ENCODE measurements at places on chromosomes 4 and X.

GRCh38 chr4:80463509-80463908 lies 128.0 kb downstream of the CFAP299 start:
- DNase-seq: no peak

DNA sequence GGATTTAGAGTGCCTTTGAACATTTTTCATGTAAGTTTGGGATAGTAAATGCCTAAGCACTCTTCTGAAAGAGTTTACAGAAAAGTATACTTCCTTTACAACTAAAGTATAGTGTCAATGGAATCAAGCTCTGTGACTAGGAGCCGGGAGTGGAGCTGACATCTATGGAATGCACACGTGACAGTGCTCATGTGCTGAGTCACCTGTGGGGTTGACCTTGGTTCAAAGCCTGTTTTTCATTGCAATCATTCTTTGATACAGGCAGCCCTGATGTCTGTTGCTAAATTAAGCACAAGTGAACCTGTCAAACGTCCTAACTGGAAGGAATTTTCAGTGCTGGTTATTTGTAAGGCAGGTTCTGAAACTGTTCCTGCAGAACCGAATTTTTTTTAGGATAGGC lies 82.5 kb downstream of the GPAT3 start:
- no peak for DNase-seq

DNA sequence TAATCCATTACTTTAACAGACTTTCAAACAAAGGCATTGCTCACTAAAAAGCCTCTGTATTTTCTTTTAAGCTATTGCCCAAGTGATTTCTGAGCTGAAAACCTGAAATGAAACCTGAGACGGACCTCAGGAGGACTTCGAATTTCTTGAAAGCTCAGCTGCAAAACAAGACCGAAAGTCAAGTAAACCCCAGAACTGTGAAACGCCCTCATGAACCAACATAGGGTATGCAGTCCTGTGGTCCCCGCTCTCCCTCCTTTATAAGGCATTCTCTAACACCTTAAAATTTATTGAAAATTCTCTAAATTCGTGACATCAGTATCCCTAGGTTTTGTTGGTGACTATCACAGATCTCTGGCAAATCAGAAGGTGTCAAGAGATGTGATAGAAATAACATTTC lies 91.8 kb downstream of the SHISA3 start:
- no peak for DNase-seq

DNA sequence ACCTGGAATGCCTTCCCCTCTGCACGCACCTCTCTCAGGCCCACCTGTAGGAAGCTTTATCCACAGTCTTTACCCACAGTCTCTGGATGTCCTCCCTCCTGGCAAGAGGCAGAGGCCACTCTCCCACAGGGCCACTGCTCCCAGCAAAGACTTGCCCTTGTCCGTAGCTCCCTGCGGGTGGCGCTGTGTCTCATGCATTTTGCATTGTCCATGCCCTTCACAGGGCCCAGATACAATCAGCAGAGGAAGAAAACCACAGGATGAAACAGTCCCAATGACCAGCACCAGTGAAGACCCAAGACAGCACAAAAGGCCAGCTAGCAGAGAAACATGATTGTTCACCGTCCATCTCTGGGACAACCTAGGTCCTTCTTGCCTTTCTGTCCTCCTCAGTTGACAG lies 2.1 kb upstream of the NSG1 start:
- peak; percentile 38 for DNase-seq

- peak; percentile 66 for DNase-seq
Measured at GRCh38 chr4:183443655-183444213, 702 bp upstream of the CDKN2AIP start.

DNA sequence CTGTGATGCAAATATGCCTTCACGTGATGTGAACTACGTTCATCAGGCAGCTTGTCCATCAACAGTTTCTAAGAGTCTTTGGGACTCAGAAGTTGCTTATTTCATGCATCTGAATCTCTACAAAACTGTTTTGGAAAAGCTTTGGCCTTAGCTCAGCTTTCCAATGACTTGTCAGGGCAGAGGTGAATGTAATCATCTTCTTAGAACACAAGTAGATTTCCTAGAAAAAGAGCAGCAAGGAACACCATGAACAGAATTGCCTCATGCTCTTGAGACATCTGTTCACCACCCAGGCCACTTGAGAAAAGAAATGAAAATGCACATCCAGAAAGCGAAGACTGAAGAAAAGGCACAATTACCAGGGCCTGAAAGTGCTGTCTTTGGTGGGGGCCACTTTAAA lies 105.8 kb upstream of the PDHA1 start:
- DNase-seq: no peak

DNA sequence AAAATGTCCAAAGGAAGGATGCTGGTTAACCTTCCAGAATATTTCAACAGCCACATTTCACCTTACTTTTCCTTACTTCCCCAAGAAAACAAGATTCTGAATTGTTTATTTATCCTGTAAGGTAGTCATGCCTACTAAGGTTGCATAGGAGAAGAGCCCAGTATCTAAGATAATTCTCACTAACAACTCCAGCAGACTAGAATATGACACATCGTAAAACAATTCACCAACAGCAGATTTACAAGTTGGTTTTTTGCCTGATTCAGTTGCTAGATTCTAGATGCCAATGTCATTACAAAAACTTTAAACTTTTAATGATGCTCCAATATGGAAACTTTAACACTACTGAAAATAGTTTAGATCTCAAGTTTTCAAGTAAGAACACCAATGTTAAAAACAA lies 176.4 kb downstream of the IL13RA2 start:
- DNase-seq: no peak

DNA sequence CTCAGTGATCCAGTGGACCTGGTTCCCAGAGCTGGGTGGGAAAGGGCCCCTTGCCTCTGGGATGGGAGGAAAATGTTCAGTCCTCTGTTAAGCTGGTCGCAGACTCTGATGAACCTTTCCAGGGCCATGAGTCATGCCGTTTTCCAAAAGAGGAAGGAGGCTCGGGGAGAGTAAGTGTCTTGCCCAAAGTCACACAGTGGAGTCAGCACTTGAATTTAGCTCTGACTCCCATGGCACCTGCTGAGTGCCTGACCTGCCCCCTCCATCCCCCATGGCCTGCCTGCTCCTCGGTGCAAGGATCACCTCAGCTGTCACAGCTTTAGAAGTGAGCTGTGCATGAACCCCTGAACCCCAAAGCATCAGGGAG lies 14.0 kb upstream of the KIAA0232 start:
- DNase-seq: no peak

DNA sequence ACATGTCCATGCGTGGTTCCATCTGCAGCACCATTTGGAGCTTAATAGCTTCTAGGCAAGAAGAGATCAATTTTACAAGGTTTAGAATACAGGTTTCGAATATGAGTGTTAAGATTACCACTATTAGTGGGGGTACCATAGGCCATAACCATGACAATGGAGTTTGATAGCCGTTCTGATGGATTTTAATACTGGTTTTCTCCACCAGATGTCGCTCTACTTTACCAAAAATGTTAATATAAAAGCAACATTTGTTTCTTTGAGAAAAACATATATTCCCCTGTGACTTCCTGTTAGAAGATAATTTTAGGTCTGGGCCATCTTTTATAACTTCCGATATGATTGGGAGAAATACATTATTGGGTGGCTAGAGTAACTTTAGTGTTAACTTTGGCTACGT lies 499.7 kb upstream of the POU3F4 start:
- DNase-seq: peak; percentile 5

- no peak for DNase-seq
Measured at GRCh38 chr4:87498446-87498900, 30.7 kb downstream of the SPARCL1 start.

DNA sequence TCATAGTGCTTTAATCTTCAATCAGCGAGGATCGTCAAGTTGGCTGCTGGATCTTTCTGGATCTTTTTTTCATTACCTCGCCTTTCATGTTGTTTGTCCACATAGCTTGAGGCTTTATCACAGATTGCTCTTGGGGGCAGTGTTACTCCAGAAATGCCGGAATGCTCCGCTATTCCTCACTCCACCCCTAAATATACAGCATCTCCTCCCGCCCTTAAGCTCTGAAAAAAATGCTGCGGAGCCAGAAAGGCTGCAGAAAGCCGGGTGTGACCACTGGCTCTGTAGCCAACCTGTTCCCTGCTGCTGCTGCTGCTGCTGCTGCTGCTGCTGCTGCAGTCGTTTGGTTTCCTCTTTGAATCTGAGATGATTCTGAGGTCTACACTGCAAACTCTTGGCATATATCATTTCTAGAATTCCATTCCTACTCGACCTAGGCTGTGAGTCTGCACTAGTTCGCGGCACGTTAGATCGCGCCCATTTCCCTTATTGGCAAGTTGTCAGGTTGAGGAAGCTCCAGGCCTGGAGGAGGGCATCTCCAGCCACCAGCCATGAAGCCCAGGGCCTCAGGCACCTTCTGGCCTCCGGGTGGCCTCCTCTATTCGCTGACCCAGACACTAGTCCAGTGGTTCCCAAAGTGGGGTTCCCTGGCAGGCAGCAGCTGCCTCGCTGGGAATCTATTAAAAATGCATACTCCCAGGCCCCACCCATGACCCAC lies 34.2 kb downstream of the WDR13 start:
- peak; percentile 94 for DNase-seq

GRCh38 chr4:185955826-185956543 lies 113.0 kb upstream of the TLR3 start:
- DNase-seq: no peak

- no peak for DNase-seq
Measured at GRCh38 chrX:8813036-8813435, 11.9 kb upstream of the FAM9A start.

- DNase-seq: peak; percentile 76
Measured at GRCh38 chr4:7803992-7804755, 135.5 kb downstream of the AFAP1 start.

GRCh38 chr4:38091636-38092035 lies 131.4 kb downstream of the PTTG2 start:
- no peak for DNase-seq

- no peak for DNase-seq
Measured at GRCh38 chr4:166202991-166203390, 330.0 kb downstream of the TLL1 start.

GRCh38 chr4:54566608-54567007 lies 91.1 kb upstream of the KIT start:
- no peak for DNase-seq

DNA sequence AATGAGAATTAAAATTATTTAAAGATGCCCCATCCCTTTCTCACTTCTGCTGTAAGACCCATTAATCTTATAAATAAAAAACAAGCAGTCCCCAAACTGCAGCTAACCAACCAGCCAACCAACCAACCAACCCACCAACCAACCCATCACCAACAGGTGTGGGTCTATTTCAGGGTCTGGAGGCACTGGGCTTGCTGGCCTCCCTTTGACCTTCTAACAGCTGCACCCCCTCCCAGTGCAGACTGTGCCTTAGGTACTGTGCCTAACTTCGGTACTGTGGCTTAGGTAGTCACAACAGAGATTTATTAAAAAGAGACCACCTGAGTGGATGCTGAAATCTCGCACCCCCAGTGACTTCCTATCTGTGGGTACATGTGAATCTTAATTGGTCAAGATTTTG lies 128.1 kb downstream of the SORBS2 start:
- DNase-seq: no peak

Measured in hematopoietic multipotent progenitor cell treated with erythropoietin and hydrocortisone succinate and interleukin-3 and kit ligand, for 8 days (in vitro differentiated cells).